Breast epithelium (tissue), 4 donors: ENCODE measurements at places on chromosomes 2 and 18.
A peak's percentile ranks its signal among the peaks of the same experiment; 100 is the strongest.

DNA sequence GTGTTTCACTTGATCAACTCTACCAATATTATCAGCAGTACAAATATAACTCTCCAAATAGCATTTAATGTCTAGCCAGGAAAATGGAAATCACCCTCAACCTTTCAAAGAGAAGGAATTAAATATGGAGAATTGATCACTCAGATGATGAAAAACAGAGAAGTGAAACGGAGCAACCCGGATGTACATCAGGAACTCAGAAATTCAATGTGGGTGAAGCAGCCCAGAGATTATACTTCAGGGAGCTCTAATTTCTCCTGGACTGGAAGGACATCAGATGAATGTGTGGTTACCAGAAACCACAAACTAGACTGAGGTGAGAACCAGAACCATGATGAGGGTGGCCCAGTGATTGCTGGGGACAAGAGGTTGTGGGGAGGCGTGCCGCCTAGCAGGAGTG, 35.5 kb upstream of the COBLL1 start:
- H3K4me1 ChIP-seq = no peaks in the 10 kb centered on the region
- H3K27me3 ChIP-seq = no peaks in the 10 kb centered on the region
- H3K36me3 ChIP-seq = no peaks in the 10 kb centered on the region
- no peak overlapping the region for H3K4me3 ChIP-seq
- DNase-seq = no peak

DNA sequence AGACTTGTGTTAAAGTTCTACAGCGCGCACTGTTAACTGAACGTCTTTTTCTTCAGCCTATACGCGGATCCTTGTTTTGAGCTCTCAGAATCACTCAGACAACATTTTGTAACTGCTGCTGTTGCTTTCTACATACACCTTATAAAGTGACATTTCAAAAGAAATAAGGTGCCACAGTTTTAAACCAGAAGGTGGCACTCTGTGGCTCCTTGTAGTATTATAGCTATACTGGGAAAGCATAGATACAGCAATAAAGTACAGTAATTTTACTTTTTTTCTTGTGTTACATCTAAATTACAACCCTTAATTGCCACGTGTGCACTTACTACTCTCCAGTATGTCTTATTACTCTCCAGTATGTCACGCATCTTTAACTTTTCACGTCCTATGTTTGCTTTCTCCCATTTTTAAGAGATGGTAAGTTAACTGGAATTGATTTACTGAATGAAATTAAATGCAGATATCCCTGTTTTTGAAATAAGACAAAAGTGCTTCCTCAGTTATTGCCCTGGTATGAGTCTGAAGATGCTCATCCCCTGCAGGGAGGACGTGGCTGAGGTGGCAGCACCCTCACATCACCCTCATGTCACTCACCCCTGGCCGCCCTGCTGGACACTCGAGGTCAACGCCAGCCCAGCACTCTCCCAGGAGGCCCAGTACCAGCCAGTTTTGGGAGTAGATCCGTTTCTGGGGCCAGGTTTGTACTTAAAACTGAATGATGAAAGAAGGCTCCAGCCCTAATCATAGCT, 37.8 kb downstream of the GORASP2 start:
- H3K36me3 ChIP-seq = peaks cover 8% of the 10 kb centered on the region
- no peak overlapping the region for H3K27ac ChIP-seq
- no peaks in the 10 kb centered on the region for H3K4me1 ChIP-seq
- H3K4me3 ChIP-seq = no peak overlapping the region

DNA sequence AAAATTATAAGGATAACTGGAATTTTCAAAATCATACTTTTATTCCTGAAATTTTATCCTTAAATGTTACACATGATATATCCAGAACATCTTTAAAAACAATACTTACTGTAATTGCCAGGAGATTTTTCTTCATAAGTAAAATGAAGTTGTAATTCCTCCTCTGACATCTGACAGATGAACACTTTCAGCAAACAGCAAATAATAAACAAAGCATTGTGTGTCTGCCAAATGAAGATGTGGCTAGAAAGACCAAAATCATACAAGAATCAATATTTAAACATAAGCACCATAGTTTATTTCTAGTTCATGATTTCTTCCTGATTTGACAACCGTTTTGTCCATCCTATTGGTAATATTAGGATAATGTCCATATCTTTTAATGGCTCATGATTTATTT, 82.0 kb downstream of the DYM start:
- no peak for DNase-seq
- H3K27ac ChIP-seq = no peak overlapping the region
- no peaks in the 10 kb centered on the region for H3K4me1 ChIP-seq
- no peaks in the 10 kb centered on the region for H3K27me3 ChIP-seq
- H3K36me3 ChIP-seq = no peaks in the 10 kb centered on the region

- H3K4me3 ChIP-seq = no peak overlapping the region
- H3K36me3 ChIP-seq = no peaks in the 10 kb centered on the region
- no peak for DNase-seq
- H3K4me1 ChIP-seq = peaks cover 12% of the 10 kb centered on the region
- no peaks in the 10 kb centered on the region for H3K27me3 ChIP-seq
Measured at GRCh38 chr2:203687165-203687564, 19.3 kb upstream of the CD28 start.

DNA sequence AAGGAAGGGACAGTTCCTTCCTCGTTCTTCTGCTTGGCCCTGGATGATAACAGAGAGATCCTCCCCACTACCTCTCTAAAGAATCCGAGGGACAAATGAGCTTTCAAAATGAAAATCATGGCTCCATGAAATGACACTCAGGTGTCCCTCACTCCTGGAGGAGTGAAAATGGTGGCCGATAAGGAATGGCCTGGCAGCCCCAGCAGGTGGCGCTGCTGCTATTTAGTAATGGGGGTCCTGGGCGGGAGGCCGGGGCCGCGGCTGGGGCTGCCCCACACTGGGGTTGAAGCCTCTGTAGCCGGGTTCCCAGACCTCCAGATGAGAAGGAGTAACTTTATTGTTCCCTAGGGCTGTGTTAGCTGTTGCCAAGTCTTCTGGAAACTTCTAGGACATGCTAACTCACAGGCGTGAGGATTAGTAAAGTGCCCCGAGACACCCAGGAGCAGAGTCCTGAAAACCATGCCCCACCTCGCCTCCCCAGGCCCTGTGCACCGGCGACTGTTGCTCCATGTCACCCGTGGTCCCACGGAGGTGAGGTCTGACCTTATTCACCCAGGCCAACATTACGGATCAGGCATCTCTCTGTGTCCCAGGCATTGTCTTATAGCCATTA, 138.0 kb downstream of the CTIF start:
- peaks cover 3% of the 10 kb centered on the region for H3K4me1 ChIP-seq
- H3K36me3 ChIP-seq = no peaks in the 10 kb centered on the region
- no peaks in the 10 kb centered on the region for H3K27me3 ChIP-seq
- H3K4me3 ChIP-seq = no peak overlapping the region
- no peak overlapping the region for H3K27ac ChIP-seq

GRCh38 chr18:9474108-9474982, 968 bp upstream of the RALBP1 start:
- no peaks in the 10 kb centered on the region for H3K27me3 ChIP-seq
- H3K4me1 ChIP-seq = no peaks in the 10 kb centered on the region

DNA sequence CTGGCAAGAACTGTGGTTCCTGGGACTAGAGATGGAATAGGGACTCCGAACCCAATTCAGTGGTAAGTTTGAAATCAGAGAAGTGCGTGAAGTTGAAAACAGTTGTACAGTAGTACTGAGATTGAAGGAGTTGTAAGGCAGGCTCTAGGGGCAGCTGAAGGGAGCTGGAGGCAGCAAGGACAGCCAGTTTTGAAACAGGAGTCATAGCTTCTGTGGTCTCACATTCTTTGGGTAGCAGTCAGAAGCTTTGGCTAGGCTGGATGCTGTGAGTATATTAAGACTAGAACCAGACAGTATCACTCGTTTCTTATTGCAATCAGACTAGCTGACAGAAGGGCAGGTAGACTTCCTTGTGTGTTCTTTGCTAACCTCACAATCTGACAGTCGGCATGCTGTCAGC, 64.5 kb upstream of the ADAM23 start:
- no peak overlapping the region for H3K27ac ChIP-seq
- H3K4me1 ChIP-seq = no peaks in the 10 kb centered on the region
- H3K4me3 ChIP-seq = no peak overlapping the region
- no peaks in the 10 kb centered on the region for H3K36me3 ChIP-seq
- no peak for DNase-seq
- no peaks in the 10 kb centered on the region for H3K27me3 ChIP-seq

- H3K36me3 ChIP-seq = no peaks in the 10 kb centered on the region
- H3K27ac ChIP-seq = no peak overlapping the region
- no peak for DNase-seq
- no peak overlapping the region for H3K4me3 ChIP-seq
- no peaks in the 10 kb centered on the region for H3K27me3 ChIP-seq
Measured at GRCh38 chr2:210112871-210113270, 58.3 kb downstream of the KANSL1L start.

DNA sequence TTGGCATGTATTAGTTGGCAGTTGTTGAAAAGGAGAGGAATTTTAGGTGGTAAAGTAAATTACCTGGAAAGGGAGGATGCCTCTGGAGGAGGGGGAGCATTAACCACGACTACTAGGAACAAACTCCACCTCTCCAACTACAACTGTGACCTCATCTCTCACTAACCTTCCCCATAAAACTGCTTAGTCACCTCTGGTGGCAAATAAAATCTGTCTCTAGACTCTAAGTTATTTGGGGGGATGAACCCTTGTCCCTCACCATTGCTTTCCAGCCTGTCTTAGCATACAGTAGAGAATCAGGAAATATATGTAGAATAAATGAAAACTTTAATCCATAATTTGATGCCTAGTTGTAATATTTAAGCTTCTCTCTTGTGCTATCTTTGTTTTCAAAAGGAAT, 27.6 kb upstream of the MYO1B start:
- H3K27ac ChIP-seq = no peak overlapping the region
- peaks cover 5% of the 10 kb centered on the region for H3K4me1 ChIP-seq
- no peaks in the 10 kb centered on the region for H3K27me3 ChIP-seq
- H3K4me3 ChIP-seq = no peak overlapping the region
- no peaks in the 10 kb centered on the region for H3K36me3 ChIP-seq

DNA sequence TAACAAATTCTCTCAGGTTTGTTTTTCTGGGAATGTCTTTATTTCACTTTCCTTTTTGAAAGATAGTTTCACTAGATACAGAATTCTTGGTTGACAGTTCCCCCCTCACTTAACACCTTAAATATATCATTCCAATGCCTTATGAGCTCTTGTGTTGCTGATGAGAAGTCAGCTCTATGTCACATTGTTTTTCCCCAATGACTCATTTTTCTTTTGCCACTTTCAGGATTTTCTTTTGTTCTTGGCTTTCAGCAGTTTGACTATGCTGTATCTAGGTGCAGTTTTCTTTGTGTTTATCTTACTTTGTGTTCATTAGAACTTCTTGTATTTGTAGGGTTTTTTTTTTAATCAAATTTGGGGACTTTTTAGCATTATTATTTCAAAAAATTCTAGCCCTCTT, 5.6 kb upstream of the RALBP1 start:
- H3K27me3 ChIP-seq = no peaks in the 10 kb centered on the region
- H3K27ac ChIP-seq = no peak overlapping the region
- no peaks in the 10 kb centered on the region for H3K4me1 ChIP-seq
- H3K4me3 ChIP-seq = no peak overlapping the region
- DNase-seq = no peak

DNA sequence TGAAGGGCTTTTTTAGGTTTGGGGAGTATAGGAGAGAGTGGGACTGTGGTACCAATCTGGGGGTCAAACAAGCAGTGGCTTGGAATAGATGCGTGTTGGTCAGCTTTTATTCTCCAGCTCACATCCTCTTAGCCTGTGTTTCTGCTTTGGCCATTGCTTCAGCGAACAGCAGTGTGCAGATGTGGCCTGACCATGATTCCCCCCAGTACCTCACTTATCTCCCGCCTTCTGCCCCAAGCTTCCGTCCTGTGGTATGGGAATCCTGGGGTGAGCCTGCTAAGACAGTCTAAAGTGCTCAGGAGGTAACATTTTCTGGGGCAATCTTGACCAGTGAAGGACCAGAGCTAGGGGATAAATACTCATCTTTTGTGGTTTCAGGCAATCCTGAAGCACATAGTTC, 84.9 kb upstream of the TNP1 start:
- H3K4me1 ChIP-seq = no peaks in the 10 kb centered on the region
- no peaks in the 10 kb centered on the region for H3K36me3 ChIP-seq
- no peak for DNase-seq
- no peaks in the 10 kb centered on the region for H3K27me3 ChIP-seq

DNA sequence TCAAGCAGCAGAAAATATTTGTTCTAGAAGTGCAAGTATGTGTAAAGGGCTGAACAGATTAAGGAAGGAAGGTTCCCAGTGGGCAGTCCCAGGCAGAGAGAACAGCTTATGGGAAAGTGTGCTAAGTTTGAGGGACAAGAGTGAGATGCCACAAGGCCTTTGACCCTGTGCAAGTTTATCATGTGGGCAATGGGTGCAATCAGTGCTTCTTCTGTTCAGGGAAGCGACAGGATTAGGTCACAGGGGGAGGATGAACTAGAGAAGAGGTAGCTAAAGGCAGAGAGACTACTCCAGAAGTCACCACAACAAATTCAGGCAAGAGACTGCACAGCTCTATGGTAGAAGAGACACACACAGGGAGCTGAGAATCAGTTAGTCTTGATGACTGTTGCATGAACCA, 44.3 kb downstream of the LPIN2 start:
- peak overlapping the region; percentile 22 for H3K27ac ChIP-seq
- no peaks in the 10 kb centered on the region for H3K27me3 ChIP-seq
- no peak overlapping the region for H3K4me3 ChIP-seq
- DNase-seq = no peak

DNA sequence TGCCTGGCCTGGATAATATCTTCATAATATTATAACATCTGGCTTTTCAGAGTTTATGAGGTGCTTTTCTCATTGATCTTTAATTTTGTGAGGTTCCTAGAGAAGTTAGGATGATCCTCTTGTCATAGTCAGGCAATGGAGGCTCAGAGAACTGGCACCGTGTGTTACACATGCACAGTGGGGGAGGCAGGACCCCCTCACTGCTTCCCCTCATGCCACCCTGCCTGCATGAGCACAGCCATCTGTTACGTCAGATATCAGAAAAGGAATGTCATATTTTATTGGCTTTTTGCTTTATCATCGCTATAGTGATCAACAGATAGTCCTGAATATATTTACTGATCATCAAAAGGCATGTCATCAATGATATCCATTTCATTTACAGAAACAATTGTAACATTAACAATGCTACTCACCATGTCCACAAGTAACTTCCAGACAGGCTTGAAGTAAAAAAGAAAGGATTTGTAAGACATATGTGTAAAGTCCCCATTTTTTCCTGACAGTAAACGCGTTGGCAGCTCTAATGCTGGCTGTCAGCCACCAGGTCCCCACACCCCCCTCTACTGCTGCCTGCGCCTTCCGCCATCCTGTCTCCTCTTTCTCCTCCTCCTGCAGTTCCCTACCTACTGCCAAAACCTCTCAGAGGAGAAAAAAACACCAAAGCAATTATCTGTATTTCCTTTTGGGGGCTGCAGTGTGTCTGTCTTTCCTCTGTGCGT, 18.8 kb downstream of the ENOSF1 start:
- DNase-seq = no peak
- no peak overlapping the region for H3K27ac ChIP-seq
- no peaks in the 10 kb centered on the region for H3K4me1 ChIP-seq
- no peaks in the 10 kb centered on the region for H3K27me3 ChIP-seq
- H3K4me3 ChIP-seq = no peak overlapping the region
- no peaks in the 10 kb centered on the region for H3K36me3 ChIP-seq
